Activated naive CD4-positive, alpha-beta T cell treated with anti-CD3 and anti-CD28 coated beads, Interleukin-2, amount 10 ng/mL, durations not matched to agents 7 days and 5 days (primary cell): ENCODE measurements at places on chromosomes 16 and 17.

- no peak for DNase-seq
These were observed 6.4 kb upstream of the RAB40C start for GRCh38 chr16:583470-583814.

- no peak for DNase-seq
These were observed 18.0 kb upstream of the PMFBP1 start for GRCh38 chr16:72189865-72190371.

GRCh38 chr16:66647866-66648265 is 43.4 kb downstream of the CMTM3 start:
- DNase-seq = no peak

- DNase-seq = no peak
These were observed 502.4 kb upstream of the CDH11 start for GRCh38 chr16:65624229-65624628.

- DNase-seq = no peak
These were observed 1.9 kb upstream of the GGA2 start for GRCh38 chr16:23512168-23512695.

GRCh38 chr16:64397945-64398508 is 723.8 kb downstream of the CDH11 start:
- no peak for DNase-seq
